CD4-positive, alpha-beta T cell (primary cell): ENCODE measurements at places on chromosomes 16 and 17. TPM values are rescaled to one million over a fixed set of nuclear protein-coding genes. Genes with fewer than 3 reads are reported as not detected.

Gene MFAP4
- not detected for total RNA-seq

Gene SHBG
- total RNA-seq, result not detected

DNA sequence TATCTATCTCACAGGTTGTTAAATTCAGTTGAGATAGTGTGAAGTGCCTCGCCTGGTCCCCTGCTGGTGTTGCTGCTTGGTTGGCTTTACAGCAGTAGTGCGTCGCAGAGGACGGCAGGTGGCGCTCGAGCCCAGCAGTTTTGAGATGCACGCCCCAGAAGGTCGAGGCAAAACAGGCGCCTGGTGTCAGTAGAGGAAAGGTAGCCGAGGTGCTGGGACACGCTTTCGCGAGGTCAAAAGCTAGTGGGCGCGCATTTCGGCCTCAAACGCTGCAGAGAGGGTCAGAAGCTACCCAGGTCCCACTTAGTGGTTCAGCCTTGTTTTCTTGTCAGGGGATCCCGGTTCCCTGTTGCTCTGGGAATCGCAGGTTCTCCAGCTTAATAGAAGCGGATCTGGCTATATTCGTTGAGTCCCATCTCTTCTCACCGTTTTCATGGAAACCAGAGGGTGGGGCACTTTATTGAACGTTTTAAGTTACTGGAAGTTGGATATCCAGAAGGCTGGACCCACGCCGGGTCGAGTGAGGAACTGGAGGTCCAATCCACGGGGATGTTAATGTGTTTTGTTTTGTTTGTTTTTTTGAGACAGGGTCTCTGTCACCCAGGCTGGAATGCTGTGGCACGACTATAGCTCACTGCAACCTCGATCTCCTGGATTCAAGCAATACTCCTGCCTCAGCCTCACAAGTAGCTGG lies 10.3 kb upstream of the ZFP90 start:
- peaks cover 25% of the 10 kb centered on the region for H3K4me1 ChIP-seq
- H3K36me3 ChIP-seq, result no peaks in the 10 kb centered on the region
- H3K27ac ChIP-seq, result no peak overlapping the region
- DNase-seq, result peak; percentile 90
- H3K4me3 ChIP-seq, result no peak overlapping the region

GRCh38 chr16:52547834-52548215 lies 882 bp upstream of the TOX3 start:
- no peaks in the 10 kb centered on the region for H3K36me3 ChIP-seq
- H3K4me3 ChIP-seq, result no peak overlapping the region
- no peak overlapping the region for H3K27ac ChIP-seq
- peaks cover 26% of the 10 kb centered on the region for H3K27me3 ChIP-seq
- no peaks in the 10 kb centered on the region for H3K4me1 ChIP-seq

Gene TNFSF12
- total RNA-seq, result 19.1 TPM

GRCh38 chr17:36475346-36475970 lies 11.0 kb upstream of the ZNHIT3 start:
- H3K27me3 ChIP-seq, result no peaks in the 10 kb centered on the region
- DNase-seq, result no peak

Gene TEKT1
- total RNA-seq, result not detected

Gene NPIPA2
- total RNA-seq, result 1.4 TPM

DNA sequence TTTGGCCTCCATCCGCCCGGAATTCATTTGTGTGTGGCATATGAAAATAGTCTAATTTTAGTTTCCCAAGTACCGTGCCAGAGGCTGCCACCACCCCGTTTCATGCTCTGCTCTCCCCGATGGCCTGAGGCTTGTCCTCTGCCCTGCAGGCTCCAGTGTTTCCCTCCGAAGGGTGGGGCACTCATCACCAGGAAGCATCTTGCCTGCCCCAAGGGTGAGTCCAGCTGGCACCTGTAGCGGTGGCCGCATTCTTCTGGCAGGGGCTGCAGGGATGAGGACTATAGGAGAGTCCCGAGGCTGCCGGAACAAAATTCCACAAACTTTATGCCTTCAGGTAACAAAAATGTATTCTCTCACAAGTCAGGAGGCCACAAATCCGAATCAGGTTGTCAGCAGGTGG lies 23.1 kb upstream of the CMIP start:
- no peak overlapping the region for H3K4me3 ChIP-seq
- DNase-seq, result no peak
- H3K36me3 ChIP-seq, result no peaks in the 10 kb centered on the region
- no peak overlapping the region for H3K27ac ChIP-seq
- H3K4me1 ChIP-seq, result peaks cover 10% of the 10 kb centered on the region

Gene NPIPA8
- total RNA-seq, result 46.8 TPM

Gene TMEM101
- total RNA-seq, result 9.7 TPM

GRCh38 chr17:58614859-58615459 lies 76.9 kb downstream of the TEX14 start:
- no peak overlapping the region for H3K27ac ChIP-seq
- DNase-seq, result no peak
- H3K4me3 ChIP-seq, result no peak overlapping the region
- H3K4me1 ChIP-seq, result peaks cover 3% of the 10 kb centered on the region

Gene PPM1E
- total RNA-seq, result not detected

- DNase-seq, result no peak
- H3K4me1 ChIP-seq, result peaks cover 68% of the 10 kb centered on the region
- peak overlapping the region; percentile 7 for H3K27ac ChIP-seq
- H3K27me3 ChIP-seq, result no peaks in the 10 kb centered on the region
- H3K36me3 ChIP-seq, result no peaks in the 10 kb centered on the region
- H3K4me3 ChIP-seq, result no peak overlapping the region
Measured at GRCh38 chr17:50946223-50946890, 80.2 kb upstream of the TOB1 start.

DNA sequence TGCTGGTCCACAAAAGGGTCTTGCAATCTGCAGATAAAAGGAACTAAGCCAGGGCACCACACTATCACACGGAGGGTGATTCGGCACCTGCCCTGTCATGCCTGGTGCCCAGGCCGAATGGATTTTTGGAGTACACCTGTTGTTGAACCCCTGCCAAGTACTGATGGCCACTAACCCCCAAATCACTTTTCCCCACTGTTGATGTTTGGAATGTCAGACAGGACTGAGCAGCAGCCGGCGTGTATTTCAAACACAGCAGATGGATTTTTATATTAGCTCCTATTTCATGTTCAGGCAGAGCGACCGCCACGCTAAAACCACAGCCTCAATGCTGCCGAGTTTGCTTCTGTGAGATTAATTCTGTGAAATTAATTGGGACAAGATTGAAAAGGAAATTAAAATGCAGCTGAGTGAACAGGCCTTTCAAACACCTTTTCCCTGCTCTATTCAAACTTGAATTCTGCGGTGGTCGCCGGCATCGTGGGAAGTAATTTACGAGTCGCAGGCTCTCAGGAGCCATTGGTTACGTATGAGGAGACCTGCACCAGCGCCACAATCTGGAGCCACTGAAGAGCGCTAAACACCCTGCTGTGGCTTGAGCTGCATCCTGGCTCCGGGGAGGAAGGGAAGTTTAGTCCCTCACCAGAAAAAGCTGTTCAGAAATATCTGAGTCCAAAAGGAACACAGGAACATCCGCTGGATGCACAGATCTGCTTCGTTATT lies 48.5 kb downstream of the SNX11 start:
- H3K4me1 ChIP-seq, result no peaks in the 10 kb centered on the region
- DNase-seq, result no peak
- peaks cover 65% of the 10 kb centered on the region for H3K36me3 ChIP-seq
- H3K4me3 ChIP-seq, result no peak overlapping the region
- H3K27ac ChIP-seq, result no peak overlapping the region
- H3K27me3 ChIP-seq, result no peaks in the 10 kb centered on the region

Gene KRTAP1-3
- total RNA-seq, result not detected

Gene PSMD3
- 71.9 TPM for total RNA-seq

GRCh38 chr17:42286411-42287221 lies 1.7 kb upstream of the STAT5A start:
- no peak for DNase-seq
- no peaks in the 10 kb centered on the region for H3K27me3 ChIP-seq
- peaks cover 62% of the 10 kb centered on the region for H3K4me1 ChIP-seq

DNA sequence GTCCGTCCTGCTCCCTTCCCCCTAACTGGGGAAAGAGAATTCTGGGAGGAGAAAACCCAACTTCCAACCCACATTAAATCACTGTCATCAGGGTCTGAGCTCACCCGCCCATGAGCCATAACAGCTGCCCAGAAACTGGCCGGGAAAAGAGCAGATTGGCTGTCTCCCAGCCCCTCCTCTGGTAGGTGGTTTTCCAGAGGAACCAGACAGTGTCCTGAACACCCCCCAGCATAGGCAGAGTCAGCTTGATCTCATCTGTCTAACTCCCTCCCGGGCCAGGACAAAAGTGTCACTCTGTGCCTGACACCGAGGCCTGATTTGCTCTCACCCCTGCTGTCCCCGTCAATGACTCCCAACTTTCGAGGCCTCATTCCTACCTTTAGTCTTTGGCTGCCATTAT lies 197.0 kb downstream of the AXIN2 start:
- no peak overlapping the region for H3K27ac ChIP-seq
- H3K36me3 ChIP-seq, result no peaks in the 10 kb centered on the region
- no peak for DNase-seq
- H3K4me1 ChIP-seq, result no peaks in the 10 kb centered on the region
- H3K27me3 ChIP-seq, result no peaks in the 10 kb centered on the region

GRCh38 chr17:58756246-58757161 lies 850 bp downstream of the PPM1E start:
- H3K27me3 ChIP-seq, result peaks cover 34% of the 10 kb centered on the region
- peaks cover 14% of the 10 kb centered on the region for H3K4me1 ChIP-seq
- no peak for DNase-seq
- H3K4me3 ChIP-seq, result peak overlapping the region; percentile 67
- H3K36me3 ChIP-seq, result no peaks in the 10 kb centered on the region

DNA sequence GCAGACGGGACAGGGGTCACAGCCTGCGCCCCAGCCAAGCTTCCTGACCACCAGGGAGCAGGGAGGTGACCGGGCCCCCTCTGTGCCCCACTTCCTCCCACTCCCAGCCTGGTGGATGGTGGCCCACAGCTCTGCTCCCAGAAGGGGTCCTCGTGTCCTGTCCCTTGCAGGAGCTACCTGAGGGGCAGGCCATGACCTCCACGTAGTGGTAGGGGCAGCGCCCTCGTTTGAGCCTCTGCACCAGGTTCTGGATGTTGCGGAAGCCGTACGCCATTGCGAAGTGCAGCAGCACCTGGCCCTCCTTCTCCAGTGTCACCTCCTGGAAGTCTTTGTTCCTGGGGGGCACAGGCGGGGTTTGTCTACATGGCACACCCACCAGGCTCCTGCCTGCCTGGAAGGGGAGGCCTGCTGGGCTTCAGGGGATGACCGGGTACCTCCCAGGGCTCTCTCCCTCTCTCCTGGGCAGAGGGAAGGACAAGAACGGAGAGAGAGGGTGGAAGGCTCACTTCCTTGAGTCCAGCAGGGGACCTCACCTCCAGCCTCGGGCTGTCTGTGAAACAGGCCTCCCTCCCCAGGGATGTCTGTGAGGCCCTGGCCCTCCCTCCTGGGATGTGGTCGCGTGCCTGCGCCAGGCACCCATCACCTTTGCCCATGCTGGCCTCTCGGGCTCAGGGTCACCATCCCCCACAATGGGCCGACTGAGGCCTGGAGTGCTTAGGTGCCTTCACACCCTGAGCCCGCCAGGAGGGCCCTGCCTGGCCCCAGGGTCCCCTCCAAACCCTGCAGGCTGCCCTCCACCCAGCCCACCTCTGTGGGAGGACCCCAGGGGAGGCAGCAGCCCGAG lies 4.0 kb downstream of the HAGHL start:
- H3K4me1 ChIP-seq, result peaks cover 22% of the 10 kb centered on the region
- DNase-seq, result no peak
- H3K36me3 ChIP-seq, result peaks cover 26% of the 10 kb centered on the region
- H3K27me3 ChIP-seq, result no peaks in the 10 kb centered on the region

Gene CCL8
- not detected for total RNA-seq

GRCh38 chr17:77898521-77899434 lies 59.7 kb upstream of the TNRC6C start:
- H3K36me3 ChIP-seq, result no peaks in the 10 kb centered on the region
- no peak for DNase-seq
- H3K27ac ChIP-seq, result no peak overlapping the region

DNA sequence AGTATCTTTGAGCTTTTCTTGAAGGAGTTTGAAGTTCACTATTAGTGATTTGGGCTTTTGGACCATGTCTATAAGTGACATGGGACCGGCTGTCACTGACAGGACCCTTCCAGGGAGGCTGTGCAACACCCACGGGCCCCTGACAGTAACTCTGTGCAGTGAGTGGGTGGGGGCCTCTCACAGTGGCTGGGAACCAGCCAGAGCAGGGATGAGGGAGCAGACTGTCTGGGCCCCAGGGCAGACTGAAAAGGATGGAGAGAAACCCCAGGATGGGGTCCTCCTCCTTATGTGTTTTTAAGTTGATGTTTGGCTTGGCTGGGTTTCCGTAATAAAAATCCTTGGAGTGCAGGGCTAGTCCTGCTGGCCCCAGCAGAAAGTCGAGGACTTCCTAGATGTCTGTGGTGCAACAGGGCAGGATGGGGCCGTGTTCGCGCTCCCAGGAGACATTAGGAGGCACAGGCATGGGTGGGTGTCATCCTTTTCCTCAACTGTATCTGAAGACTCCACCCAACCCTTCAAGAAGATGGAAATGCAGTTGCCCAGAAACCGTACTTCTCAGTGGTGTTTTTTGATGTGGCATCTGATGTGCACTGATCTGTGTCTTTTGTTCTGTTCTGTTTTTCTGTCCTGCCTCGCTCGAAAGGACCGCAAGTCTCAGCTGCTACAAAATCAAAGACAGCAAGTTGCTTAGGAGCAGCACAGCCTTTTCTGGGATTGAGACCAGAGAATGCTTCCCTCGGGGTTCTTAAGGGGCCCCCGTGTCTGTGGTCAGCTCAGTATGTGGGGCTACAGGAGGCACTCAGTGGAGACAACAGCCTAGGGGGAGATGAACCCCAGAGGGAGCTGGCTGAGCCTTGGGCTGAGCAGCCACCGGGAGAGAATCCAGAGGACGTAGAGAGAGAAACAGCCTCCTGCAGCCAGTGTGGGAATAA lies 24.2 kb downstream of the PLD6 start:
- H3K27ac ChIP-seq, result peak overlapping the region; percentile 77
- DNase-seq, result peak; percentile 35
- H3K4me3 ChIP-seq, result peak overlapping the region; percentile 37
- H3K4me1 ChIP-seq, result peaks cover 99% of the 10 kb centered on the region

DNA sequence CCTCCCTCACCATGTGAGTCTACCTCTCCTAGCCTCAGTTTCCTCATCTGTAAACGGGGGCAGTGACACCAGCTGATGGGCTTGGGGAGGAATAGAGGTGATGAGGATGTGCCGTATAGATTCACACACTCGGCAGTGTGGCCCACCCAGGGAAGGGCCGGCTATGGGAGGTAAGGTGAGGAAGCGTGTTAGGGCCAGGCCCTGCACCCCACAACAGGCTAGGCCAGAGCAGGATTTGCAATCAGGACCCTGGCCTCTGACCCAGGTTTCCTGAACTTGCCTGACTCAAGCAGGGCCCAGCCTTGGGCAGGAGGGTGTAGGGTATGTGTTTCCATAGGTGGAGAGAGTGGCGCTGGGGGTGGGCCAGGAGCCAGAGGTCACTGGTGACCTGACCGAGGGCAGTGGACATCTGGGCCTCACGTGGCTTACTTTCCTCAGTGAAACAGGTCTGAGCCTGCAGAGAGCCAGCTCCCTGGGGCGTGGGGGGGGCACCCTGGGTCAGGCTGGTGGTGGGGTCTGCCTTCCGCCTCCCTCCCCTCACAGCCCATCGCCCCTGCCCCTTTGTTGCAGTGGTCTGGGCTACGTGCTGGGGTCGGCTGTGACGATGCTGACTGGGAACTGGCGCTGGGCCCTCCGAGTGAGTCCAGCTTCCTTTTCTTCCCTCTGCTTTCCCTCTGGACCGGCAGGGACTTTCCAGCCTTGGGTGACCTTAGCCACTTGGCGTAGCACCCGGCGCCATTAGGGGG lies 12.8 kb downstream of the SPNS3 start:
- no peak overlapping the region for H3K27ac ChIP-seq
- H3K36me3 ChIP-seq, result no peaks in the 10 kb centered on the region
- H3K27me3 ChIP-seq, result no peaks in the 10 kb centered on the region
- no peak for DNase-seq
- no peak overlapping the region for H3K4me3 ChIP-seq

Gene NOG
- total RNA-seq, result 12.5 TPM

Gene C17orf50
- total RNA-seq, result not detected
